ENCODE measurements at places on chromosomes 11 and 22. TPM values are rescaled to one million over a fixed set of nuclear protein-coding genes. Genes with fewer than 3 reads are reported as not detected.

Gene ADM
- 799 TPM for total RNA-seq

Gene RFPL1
- not detected for total RNA-seq

Gene EMID1
- total RNA-seq: 0.96 TPM

Gene OR5F1
- not detected for total RNA-seq

Gene SLC7A4
- 2.4 TPM for total RNA-seq

Gene KDM4F
- total RNA-seq: not detected

Gene SESN3
- total RNA-seq: 7.7 TPM

Gene HORMAD2
- not detected for total RNA-seq

Gene NPAS4
- total RNA-seq: not detected

Gene WT1
- not detected for total RNA-seq

Gene TEF
- total RNA-seq: 9.4 TPM

Gene EHF
- 296 TPM for total RNA-seq

Gene ANO1
- 3.0 TPM for total RNA-seq

Gene MSANTD4
- total RNA-seq: 18.5 TPM

Gene RAB3IL1
- total RNA-seq: 1.9 TPM

Gene DGAT2
- total RNA-seq: 11.7 TPM

Gene SEPTIN5
- 4.7 TPM for total RNA-seq

Gene SLC17A6
- not detected for total RNA-seq

Gene RAC2
- total RNA-seq: 16.6 TPM

Gene FXYD2
- 59.8 TPM for total RNA-seq

Gene NFAM1
- total RNA-seq: under 0.01 TPM

Gene SLC22A9
- total RNA-seq: not detected

Gene ALDH3B2
- 25.1 TPM for total RNA-seq

Gene KCTD17
- 17.1 TPM for total RNA-seq

Gene SLC22A25
- total RNA-seq: not detected

Gene DLAT
- total RNA-seq: 39.8 TPM
